ENCODE measurements at places on chromosomes 5 and 9. TPM values are rescaled to one million over a fixed set of nuclear protein-coding genes. Genes with fewer than 3 reads are reported as not detected.

- no peak for DNase-seq
Observed at GRCh38 chr5:74322191-74322590, 318.3 kb downstream of the ENC1 start.

DNA sequence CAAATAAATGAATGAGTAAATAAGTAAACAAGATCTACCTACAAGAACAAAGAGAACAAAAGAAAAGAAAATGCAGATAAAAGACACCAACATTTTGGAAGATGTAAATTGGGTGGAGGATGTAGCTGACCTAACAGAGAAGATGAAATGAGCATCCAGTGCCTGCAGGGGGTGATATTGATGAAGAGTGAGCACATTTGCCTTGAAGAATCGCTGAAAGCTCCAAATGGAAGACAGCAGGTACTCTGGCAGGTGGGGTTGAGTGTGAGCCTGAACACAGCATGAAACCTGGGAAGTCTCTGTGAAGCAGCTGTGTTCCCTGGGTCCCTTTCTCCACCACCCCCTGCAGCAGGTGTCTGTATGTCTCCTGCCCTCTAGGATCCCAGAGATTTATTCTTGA is 125.6 kb downstream of the NXNL2 start:
- no peak for DNase-seq

DNA sequence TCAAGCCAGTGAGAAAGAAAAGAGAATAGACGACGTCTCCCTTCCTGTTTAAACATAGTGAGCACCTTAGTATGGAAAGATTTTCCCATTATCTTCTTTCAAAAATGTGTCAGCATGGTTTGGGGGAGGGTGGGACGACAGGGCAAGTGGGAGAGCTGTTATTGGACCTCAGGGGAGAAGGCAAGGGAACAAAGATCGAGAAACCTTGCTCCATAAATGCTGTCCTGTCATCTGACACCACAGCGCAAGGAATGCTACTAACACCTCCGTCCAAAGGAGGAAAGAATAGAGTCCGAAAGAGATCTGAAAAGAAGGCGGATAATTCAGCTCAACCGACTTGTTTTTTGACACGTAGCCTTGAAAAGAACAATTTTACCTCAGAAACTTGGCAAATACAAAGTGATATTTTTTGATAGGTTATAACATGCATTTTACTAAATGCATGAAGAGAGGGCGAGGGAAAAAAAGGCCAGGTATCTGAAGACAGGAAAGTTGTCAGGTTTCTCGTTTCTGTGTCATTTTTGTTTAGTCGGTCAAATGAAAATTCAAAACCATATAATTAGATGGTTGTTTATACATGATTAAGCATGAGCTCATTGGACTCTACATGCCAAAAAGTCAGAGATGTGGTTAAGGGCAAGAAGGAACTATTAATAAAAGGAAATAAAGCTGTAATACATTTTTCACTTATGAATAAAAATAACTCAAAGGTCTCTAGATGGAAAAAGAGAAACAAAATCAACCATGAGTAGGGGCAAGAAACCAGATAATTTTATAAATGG is 155.7 kb downstream of the GLIS3 start:
- DNase-seq = no peak

DNA sequence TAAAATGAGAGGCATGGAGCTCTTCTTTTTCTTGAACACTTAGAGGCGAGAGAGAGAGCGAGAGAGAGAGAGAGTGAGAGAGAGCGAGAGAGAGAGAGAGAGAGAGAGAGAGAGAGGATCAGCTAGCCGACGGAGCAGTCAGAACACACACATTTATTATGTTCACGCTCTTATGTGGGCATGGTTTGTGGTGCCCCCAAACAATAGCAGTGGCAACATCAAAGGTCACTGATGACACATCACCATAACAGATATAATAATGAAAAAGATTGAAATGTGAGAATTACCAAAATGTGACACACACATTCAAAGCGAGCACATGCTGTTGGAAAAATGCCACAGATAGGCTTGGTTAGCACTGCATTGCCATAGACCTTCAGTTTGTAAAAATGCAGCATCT is 116.1 kb downstream of the KDM4C start:
- no peak for DNase-seq

DNA sequence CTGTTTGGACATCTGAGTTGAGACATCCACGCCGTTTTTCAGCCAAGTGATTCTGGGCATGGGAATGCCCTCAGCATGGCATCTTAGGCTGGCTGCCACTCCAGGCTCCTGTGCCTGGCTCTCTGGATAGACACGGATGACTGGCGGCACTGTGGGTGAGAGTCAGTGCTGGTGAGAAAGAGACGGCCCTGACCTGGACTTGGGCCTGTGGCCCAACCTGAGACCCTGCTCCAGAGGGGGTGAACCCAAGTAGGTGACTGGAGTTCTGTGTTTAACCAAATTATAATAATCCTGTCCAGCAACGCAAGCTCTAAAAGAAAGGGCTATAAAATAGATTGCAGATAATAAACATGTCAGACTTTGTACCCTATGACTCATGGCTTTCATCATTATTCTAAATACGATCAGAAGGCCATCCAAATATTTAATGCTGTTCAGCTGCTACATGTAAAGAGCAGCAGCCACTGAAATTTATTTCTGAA is 173.9 kb downstream of the HSPA4 start:
- no peak for DNase-seq

DNA sequence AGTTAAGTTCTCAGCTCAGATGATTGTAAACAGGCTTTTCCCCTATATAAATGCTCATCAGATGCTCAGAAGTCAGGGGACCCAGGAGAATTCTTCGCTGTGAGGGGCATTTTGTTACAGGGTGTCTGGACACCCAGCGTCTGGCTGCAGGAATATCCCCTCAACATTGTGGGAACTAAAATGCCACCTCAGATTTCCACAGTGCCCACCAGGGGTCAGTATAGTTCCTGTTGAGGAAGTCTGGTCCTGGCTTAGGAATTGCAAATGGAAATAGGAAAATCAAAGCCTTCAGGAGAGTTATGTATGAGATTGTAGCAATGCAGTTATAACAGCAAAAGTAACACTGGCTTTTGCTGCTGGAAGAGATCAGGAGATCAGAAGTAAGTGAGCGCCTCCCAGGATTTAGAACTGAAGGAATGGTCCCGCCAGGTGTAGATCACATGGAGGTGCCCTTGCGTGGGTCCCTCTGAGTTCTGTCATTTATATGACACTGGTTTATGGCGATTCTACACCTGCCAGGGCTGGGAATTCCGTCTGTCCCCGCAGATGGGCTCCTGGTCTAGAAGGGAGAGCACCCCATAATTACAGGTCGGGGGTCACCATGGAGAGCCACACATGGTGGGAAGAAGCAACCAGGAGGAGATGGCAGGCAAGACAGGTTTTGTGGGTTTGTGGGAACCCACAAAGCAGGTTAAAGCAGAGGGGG is 47.1 kb upstream of the CTSL start:
- DNase-seq = no peak

GRCh38 chr5:172666251-172666650 is 25.2 kb downstream of the NEURL1B start:
- DNase-seq = no peak

DNA sequence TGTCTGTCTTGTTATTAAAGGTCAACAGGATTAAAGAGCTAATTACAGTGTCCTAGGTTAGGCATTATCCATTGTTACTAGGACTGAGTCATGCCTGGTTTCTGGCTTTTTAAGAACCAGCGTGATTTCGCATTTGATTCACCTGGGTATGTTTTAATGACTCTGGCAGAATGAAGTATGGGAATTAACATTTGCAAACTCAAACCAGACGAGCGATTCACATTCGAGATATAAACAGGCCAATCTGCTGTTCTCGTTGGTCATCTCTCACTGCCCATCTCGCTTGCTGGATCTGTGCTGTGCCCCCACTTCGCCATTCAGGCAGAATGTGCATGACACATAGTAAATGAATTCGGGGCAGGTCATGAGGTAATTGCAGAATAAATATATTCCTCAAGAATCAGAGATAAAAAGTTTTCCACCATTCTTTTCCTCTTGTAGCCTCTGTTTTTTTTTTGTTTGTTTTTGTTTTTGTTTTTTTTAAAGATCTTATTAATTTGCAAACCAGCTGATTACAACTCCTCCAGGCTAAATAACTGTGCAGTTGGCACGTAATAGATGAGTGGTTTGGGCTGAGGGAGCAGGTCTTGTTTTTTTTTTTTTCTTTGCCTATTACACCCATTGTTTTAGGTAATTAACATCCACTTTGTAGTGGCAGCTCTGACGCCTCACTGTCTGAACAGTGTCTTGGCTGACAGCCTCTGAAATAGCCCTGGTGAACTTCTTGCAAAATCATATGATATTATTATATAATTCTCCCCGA is 313.5 kb upstream of the MSX2 start:
- no peak for DNase-seq

DNA sequence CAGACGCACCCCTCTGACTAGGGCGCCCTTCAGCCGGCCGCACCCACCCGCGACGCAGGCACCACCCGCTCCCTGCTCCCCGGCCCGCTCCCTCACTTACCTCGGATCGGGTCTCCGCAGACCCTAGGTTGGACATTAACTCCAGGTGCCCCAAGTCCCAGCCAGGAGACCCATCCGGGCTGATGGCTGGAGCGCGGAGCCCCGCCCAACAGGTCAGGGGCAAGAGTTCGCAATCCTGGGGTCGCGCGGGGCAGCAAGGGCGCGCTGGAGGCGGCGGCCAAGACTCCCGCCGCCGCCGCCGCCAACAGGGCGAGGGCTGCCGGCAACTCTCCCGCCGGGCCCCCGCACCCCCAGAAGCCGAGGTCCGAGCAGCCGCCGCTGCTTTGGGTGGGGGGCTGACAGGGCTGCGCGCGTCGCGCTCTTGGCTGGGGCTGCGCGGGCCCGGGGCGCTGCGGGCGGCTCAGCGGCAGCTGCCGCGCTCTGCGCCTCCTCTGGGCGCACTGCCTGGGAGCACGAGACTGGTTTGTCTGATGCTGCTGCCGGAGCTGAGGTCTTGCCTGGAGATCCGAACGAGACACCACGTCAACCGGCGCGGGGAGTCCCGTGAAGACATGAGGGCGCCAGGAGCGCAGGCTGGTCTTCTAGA is at the start of gene GDNF:
Gene GDNF (minus strand): TSS at position 635 of the 646 bp plus-strand sequence. CDS start 5,245 bp downstream, outside the sequence.
- no peak for DNase-seq

- DNase-seq = peak; percentile 28
Observed at GRCh38 chr9:95107001-95107749, 210.3 kb downstream of the FANCC start.

GRCh38 chr9:9912459-9912858 is 700.3 kb downstream of the PTPRD start:
- DNase-seq = no peak

GRCh38 chr9:1427875-1428274 is 377.7 kb downstream of the DMRT2 start:
- DNase-seq = no peak

DNA sequence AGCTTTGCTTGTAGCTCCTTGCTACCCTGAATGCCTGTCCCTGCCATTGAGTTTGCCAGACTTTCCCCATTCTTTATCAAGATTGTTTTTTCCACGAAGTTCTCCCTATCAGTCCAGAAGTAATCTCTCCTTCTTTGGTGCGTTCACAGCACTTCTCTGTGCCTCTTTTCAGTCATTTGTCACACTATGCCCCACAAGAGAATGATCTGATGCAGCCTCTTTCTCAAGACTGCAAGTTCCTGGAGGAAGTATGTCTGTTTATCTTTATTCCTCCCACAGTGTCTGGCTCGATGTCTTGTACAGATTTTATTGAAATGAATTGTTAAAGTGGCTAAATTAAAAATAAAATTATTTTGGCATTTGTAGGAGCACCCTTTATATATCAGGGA is 99.3 kb downstream of the CCDC192 start:
- DNase-seq = no peak

- no peak for DNase-seq
Observed at GRCh38 chr9:1152171-1152570, 102.0 kb downstream of the DMRT2 start.

DNA sequence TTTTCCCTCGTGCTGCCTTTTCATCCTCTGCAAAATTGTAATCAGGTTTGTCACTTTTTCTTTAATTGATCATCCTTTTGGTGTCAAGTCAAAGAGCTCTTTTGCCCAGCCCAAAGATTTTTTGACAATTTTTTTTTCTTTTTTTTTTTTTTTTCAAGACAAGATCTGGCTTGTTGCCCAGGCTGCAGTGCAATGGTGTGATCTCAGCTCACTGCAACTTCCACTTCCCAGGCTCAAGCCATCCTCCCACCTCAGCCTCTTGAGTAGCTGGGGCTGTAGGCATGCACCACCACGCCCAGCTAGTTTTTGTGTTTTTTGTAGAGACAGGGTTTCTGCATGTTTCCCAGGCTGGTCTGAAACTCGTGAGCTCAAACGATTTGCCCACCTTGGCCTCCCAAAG is 36.7 kb downstream of the CDK7 start:
- DNase-seq = no peak

GRIN1 gene
- total RNA-seq = not detected

ZNF454 gene
- not detected for total RNA-seq

FIBCD1 gene
- total RNA-seq = not detected

PGM5 gene
- 30.5 TPM for total RNA-seq

CD14 gene
- 3.3 TPM for total RNA-seq

Data from Peyer's patch (tissue), 4 donors.